ENCODE measurements at places on chromosomes 13 and 19.

- DNase-seq: no peak
Observed at GRCh38 chr19:42068756-42069571, 1.0 kb downstream of the GRIK5 start.

GRCh38 chr13:29502391-29503008 is 93.0 kb downstream of the SLC7A1 start:
- DNase-seq: no peak

GRCh38 chr13:79528356-79528755 is 47.4 kb downstream of the NDFIP2 start:
- no peak for DNase-seq

DNA sequence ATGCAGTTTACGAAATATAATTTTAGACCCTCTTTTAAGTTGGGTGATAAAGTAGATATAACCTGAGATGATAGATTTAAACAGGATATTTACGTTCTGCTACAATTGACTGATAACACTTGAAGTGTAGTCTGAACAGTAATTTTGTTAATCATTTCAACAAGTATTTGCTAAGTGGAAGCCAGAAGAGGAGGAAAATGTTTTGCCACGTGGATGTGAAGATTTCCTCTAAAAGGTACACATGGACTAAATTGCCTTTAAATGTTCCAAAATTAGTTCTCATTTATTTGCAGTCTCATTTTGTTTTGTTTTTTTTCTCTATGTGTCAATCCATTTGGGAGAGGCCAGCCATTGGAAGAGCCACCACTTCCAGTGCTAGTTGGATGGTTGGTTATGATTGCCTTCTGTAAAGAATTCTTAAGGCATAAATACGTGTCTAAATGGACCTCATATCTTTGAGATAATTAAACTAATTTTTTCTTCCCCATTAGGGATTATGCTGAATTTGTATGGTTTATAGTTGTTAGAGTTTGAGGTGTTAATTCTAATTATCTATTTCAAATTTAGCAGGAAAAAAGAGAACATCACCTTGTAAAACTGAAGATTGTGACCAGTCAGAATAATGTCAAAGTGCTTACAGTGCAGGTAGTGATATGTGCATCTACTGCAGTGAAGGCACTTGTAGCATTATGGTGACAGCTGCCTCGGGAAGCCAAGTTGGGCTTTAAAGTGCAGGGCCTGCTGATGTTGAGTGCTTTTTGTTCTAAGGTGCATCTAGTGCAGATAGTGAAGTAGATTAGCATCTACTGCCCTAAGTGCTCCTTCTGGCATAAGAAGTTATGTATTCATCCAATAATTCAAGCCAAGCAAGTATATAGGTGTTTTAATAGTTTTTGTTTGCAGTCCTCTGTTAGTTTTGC is 2.8 kb downstream of the MIR17HG start:
- no peak for DNase-seq

- no peak for DNase-seq
Observed at GRCh38 chr13:93244918-93245280, 18.3 kb downstream of the GPC6 start.

- DNase-seq: no peak
Observed at GRCh38 chr13:73984201-73984600, 150.0 kb downstream of the KLF12 start.

- no peak for DNase-seq
Observed at GRCh38 chr19:13355356-13355755, 150.9 kb downstream of the CACNA1A start.

DNA sequence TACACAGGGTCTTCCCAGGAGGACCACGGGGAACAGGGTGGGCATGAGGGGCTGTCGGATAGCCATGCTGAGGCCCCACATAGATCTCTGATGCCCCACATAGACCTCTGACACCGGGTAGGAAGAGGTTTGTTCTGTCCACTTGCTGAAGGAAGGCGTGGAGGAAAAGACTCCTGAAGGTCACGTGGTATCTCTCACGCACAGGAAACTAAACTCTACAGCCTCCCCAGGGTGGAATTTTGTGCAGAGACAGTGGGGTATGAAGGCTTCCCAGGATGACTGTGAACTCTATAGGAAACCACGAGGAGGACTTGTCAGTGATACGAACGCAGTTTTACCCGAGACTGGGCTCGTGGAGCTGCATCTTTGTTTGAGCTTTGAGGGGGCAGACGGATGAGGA is 2.8 kb downstream of the EVI5L start:
- no peak for DNase-seq

GRCh38 chr19:47842941-47843340 is 16.1 kb upstream of the TPRX2 start:
- DNase-seq: no peak

- no peak for DNase-seq
Observed at GRCh38 chr13:71602344-71602743, 264.7 kb downstream of the DACH1 start.

- DNase-seq: no peak
Observed at GRCh38 chr13:26599860-26600259, 42.4 kb downstream of the WASF3 start.

Data from CD4-positive, alpha-beta T cell treated with Interleukin-10 for 1 hour (primary cell).